Neuronal stem cell (in vitro differentiated cells): ENCODE measurements at places on chromosomes 1 and 21.

- no peak for DNase-seq
These were observed 138.3 kb upstream of the GALNT2 start for GRCh38 chr1:229928767-229929166.

DNA sequence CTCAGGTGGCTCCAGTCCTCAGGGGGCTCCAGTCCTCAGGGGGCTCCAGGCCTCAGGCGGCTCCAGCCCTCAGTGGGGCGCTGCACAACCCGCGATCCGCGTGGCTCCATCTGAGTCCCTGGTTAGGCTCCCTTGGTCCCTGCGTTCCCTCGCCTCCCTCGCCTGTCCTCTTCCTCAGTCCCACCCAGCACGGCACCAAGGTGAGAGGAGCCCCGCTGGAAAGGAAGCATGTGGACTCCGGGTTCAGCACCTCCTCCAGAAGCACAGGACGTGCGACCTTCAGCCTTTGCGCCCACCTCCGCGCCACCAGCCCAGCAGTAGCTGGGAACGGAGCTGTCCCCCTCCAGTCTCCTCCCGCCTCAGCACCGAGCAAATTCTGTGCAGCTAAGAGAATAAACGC is 8.1 kb upstream of the OR2M5 start:
- no peak for DNase-seq

- no peak for DNase-seq
These were observed 51.5 kb upstream of the SLC22A15 start for GRCh38 chr1:115924770-115925169.

DNA sequence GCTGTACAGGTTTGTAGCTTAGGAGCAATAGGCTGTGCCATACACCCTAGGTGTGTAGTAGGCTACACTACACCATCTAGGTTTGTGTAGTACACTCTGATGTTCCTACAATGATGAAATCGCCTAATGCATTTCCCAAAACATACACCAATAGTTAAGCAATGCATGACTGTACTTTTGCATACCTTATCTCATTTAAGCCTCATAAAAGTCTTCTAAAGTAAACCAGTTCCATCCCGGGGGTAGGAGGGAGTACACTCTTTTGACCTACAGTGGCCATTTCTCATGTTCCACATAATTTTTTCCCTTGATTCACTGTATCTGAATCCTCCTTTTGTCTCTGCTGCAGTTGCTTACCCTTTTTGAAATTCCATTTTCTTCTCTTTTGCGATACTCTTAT is 12.2 kb downstream of the TRMT13 start:
- no peak for DNase-seq

DNA sequence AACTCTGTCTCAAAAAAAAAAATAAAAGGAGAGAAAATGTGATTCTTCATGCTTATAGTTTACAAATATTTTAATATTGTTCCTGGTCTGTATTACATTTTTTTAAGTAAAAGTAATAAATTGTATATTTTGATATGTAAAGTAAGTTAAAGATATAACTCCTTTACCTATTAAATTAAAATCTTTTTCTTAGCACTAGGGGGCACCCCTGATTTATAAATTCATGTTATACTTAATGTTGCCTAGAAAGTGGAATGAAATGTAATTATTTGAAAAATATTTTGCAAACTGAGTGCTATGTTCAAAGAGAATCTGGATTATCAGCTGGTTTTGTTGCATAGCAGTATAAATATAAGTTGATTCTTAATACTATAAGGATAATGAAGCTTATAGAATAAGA is 49.2 kb downstream of the RALGPS2 start:
- DNase-seq, result no peak

DNA sequence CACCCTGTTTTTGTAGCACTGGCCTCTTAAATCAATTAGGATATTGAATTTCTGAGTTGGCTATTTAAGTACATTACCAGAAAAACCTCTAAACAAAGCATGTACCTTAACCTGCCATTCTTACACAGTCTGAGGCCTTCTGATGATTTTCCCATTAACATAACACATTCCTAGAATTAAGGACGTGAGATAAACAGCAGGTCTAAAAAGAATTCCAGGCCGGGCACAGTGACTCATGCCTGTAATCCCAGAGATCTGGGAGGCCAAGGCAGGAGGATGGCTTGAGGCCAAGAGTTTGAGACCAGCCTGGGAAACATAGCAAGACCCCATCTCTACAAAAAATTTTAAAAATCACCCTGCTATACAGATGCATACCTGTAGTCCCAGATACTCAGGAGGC is 18.0 kb upstream of the LRRC8D start:
- no peak for DNase-seq

- DNase-seq, result no peak
These were observed 69.1 kb upstream of the STUM start for GRCh38 chr1:226479474-226479873.

- DNase-seq, result no peak
These were observed 13.2 kb downstream of the ADGRB2 start for GRCh38 chr1:31750858-31751510.

DNA sequence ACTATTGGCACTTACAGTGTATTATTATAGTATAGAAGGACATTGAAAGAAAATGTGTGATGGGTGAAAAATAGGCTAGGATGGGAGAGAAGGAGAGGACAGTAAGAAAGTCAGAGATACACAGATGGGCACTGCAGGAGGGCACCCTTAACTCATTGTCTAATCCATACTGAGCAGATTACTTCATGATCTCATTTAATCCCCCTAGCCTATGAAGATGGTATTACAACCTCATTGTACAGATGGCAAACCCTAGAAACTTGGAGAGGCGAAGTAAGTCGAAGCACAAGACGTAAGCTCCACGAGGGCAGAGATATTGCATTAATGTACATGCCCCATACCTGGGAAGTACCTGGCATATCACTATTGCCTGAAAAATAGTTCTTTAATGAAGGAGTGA is 346.9 kb upstream of the DAB1 start:
- DNase-seq, result no peak

GRCh38 chr1:176938375-176938774 is 226.1 kb downstream of the ASTN1 start:
- no peak for DNase-seq

- no peak for DNase-seq
These were observed 866 bp upstream of the FNDC5 start for GRCh38 chr1:32871364-32872191.

DNA sequence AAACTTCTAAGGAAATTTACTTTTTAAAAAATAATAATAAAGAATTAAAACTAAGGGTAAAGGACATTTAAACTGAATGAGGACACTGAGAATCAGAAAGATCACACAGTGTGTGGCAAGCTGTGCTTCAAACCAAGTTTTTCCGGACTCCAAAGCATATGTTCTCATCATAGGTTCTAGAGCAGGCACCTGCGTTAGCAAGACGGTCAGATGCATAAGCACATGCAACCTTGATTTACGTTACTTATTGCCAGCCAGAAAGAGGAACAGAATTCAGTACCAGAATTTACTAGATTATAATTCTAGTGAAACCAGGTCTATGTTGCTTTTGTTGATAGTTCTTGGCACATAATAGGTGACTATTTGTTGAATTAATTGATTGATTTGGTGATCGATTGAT is 6.2 kb upstream of the LBR start:
- DNase-seq, result no peak

GRCh38 chr1:51266791-51267190 is 30.7 kb downstream of the RNF11 start:
- DNase-seq, result no peak

- DNase-seq, result no peak
These were observed 17.0 kb downstream of the SLC2A5 start for GRCh38 chr1:9052272-9053049.

- no peak for DNase-seq
These were observed 186.3 kb downstream of the TPR start for GRCh38 chr1:186188736-186189135.

DNA sequence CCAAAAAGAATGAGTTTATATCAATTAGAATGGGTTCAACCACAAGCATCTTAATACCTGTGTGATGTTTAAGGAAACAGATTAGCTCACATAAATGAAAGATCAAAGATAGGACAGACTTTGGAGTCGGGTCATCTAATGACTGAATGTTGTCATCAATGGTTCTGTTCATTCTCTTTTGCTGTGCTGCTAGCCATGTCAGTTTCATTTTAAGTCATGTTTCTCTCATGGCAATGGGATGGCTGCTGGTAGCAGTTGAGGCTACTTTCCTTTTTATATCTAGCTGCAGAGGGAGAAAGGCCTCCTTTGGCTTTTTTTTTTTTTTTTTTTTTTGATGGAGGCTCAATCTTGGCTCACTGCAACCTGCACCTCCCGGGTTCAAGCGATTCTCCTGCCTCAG is 86.9 kb upstream of the SPAG17 start:
- DNase-seq, result no peak

DNA sequence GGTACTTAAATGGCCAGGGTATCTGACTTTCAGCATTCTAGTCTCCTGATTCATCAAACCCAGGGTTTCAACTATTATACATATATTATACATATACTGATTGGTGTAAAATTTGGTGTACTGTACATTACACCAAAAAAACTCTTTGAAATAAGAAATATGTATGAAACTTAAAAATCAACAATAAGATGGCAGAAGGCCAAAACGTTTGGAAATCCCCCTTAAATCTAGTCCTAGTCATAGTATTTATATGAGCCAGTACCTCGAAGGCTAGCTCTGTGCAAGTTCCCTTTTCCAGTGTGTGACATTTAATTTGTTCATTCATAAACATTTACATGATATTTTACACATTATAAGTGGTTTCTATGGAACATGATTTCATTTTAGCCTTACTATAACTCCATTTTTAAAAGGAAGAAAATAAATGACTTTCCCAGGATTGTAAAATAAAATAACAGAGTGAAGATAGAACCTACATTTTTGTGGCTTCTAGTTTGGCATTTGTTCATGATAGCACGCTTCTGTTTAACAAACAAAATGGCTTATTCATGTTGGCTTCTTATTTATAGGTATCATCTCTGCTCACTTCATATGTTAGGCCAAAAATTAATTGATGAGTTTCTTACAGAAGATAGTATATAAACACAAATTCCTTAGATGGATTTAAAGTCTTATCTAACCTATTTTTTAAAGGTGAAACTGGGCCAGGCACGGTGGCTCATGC is 18.8 kb upstream of the ZNF281 start:
- no peak for DNase-seq

- no peak for DNase-seq
These were observed 22.6 kb downstream of the OR2G3 start for GRCh38 chr1:247627951-247628350.

- DNase-seq, result no peak
These were observed 65.2 kb upstream of the LRRC8D start for GRCh38 chr1:89755591-89755990.

- DNase-seq, result no peak
These were observed 35.5 kb upstream of the IL20 start for GRCh38 chr1:206829875-206830274.

DNA sequence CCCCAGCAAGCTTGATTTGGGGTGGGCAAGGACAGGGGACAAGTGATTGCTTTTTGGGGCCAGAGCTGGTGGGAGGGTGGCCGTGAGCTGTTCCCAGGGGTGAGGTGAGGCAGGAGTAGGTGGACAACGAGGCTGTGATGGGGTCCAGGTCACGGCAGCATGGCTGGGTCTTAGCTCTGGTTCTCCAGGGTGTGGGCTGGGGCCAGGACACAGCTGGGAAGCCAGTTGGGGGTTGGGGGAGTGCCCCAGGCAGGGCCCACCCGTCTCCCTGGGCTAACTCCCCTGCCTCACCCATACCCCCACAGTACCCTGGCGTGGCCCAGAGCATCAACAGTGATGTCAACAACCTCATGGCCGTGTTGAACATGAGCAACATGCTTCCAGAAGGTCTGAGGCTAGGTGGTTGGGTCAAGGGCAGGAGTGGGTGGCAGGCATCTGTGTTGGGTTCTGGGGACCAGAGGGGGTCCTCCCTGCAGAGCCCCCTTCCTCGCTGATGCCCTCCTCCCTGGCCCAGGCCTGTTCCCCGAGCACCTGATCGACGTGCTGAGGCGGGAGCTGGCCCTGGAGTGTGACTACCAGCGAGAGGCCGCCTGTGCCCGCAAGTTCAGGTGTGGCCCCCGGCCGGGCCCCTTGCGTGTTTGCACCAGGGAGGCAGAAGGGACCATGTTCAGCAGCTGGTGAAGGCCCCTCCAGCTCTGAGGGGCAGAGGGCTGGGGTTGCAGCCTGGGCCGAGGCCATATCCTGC is 43.3 kb downstream of the COQ8A start:
- no peak for DNase-seq

DNA sequence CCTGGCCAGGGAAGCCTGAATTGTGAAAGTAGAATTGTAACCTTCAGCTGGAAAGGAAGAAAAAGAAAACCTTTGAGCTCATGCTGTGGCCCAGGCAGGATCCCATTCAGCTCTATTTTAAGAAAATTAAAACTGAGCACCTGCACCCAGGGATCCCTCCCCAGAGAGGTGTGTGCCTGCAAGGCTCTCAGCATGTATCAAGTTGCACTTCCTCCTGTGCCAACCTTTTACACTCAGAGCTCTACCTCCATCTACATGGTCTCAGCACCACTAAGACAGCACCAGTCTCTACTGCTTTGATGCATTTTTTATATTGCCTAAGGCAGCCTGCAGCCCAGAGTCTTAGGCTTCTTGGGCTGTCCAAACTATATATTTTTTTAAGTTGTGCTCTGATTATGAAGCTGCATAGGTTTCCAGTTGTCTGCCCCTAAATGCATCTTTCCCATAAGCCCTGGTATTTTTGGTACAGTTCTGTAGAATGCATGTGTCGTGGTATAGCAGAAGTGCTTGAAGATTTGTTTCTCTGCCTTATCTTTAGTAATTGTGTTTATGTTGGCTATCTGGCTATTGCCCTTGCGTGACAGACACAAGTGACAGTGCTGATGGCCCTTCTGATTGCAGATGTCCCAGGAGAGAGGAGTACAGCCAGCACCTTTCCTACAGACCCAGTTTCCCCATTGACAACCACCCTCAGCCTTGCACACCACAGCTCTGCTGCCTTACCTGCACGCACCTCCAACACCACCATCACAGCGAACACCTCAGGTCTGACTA is 63.1 kb downstream of the PTPRC start:
- DNase-seq, result no peak

DNA sequence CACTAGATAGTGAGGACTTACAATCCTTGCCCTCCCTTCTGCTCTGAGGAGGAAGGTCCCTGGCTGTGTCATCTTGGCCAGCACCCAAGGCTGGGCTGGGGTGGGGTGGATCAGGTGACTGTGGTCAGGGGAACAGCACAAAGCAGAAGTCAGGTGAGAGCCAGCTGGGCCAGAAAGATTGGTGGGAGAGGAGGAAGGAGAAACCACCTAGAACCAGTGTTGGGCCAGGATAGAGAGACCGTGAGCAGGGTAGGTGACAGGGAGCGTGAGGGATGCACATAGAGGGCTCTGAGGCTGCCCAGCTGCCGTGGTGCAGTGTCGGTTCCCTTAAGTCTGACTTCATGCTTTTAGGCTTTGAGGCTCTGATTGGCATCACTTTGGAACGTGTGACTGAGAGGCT is 22.7 kb downstream of the NCF2 start:
- DNase-seq, result no peak

- DNase-seq, result no peak
These were observed 20.7 kb downstream of the CASZ1 start for GRCh38 chr1:10775763-10776162.

GRCh38 chr1:184153731-184154130 is 102.2 kb downstream of the TSEN15 start:
- no peak for DNase-seq
